T-helper 1 cell (primary cell): ENCODE measurements at places on chromosomes 11 and 22.

GRCh38 chr11:83464160-83464944 lies 178.2 kb upstream of the CCDC90B start:
- no peak for DNase-seq

DNA sequence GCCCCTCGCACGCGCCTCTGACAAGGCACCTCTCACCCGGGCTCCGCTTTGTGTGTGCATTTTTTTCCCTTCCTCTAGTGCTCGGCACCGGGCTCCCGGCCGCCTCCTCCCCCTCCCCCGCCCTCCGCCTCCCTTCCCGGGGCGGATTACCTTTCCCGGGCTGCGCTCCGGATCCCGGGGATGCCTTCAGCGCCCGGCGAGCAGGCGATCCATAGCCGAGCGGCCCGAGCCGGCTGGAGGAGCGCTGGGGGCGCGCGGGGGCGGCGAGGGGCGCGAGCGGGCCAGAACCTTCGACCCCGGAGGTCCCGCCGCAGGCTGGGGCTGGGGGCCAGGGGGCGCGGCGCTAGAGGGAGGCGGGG lies 282 bp downstream of the MPPED2 start:
- DNase-seq: no peak

DNA sequence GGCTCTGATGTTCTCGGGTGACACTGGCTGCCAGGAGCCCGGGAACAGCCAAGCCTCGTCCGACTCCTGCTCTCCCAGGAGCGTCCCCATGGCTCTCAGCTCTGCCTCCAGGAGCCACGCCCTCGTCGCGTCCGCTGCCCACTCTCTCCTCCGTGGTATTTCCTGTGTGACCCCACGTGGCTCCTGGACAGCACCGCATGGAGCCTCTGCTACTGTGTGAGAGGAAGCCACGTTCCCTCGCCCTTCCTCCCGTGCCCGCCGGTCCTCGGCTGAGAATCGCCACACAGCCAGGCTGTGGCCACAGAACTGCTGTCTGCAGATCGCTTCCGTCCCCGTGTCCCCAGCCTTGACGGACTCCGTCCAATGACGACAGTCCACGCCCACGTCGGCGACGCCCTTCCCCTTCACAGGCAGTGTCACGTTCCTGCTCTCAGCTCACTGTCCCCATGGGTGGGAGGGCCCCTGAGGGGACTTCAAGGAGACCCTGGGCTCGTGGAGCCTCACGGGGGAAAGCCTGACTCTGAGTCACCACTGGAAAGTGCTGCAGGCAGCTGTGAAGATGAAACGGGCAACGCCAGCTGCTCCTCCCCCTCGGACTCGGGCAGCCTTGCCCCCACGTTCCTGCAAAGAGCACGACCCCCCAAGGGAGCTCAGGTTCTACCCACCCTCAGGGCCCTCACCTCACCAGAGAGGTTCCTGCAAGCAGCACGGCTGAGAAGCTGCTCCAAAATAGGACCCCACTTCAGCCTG lies 458.5 kb downstream of the BRD1 start:
- DNase-seq: no peak

DNA sequence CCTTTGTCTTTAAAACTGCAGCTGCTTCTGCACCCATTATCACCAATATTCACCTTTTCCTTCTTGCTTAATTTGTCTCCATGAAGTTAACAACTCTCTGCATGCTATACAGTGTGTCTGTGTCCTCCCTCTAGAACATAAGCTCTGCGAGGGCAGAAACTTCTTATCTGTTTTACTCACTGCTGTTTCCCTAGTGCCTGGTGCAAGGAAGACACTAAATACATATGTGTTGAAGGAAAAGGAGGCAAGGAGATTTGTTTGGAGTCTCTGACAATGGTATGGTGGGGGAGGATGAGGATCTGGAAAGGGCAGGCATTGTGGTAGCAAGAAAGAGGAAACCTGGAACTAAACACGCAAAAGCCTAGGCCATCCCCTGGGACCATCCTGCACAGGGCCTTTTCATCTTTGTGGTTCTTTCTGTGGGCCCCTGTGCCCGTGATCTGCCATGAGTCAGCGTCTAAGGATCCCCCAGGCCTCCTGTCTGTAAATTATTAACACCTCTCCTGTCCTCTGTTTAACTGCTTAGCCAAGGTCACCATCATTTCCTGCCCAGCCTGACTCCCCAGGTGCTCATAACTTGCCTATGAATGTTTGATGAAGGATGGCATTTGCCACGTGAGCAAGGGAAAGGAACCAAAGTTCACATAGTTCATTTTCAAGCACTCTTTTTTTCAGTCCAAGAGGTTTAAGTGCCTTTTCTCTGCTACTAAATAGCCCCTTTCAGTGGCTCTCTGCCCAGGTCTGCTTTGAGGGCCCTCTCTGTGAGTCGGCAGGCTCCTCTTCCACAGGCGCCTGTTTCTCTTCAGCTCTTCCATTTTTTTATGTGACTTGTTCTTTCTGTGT lies 131.1 kb downstream of the RASSF10 start:
- DNase-seq: no peak

DNA sequence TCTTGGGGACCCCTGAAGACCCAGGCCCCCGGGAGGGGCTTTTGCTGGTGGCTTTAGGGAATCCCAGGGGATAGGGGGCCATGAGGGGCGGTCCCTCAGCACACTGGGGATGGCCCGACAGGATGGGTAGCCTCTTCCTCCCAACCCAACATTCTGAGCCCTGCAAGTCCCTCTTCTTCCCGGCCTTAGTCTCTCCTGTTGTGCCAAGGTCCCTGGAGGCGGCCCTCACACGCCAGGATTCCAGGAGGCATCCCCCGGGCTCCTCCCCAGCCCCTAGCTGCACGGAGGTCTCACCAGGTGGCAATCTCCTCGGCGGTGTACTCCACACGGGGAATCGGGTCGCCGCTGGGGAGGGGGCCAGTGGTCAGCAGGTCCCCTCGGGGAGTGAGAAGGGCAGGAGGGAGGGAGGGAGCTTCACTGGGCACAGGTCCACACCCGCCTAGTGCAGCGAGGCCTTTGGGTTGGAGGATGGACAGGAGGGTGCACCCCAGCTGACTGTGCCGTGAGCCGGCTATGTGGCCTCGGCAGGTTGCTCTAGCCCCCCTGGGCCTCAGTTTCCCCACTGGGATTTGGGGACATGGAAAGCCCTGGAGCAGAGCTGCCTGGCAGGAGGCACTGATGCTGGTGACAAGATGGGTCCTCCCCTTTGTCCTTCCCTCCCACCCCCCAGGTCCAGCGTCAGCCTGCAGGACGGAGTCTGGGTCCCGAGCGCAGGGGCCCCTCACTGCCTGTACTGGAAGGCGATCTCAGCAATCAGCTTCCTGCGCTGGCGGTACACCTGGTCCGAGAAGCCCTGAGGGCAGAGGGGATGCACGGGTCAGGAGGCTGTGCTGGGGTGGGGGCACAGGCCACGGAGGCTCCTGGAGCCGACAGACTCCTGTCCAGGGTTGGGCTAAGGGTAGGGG lies 4.2 kb downstream of the TH start:
- DNase-seq: no peak
